H4 (cell line): ENCODE measurements at places on chromosomes 2 and 18. TPM values are rescaled to one million over a fixed set of nuclear protein-coding genes. Genes with fewer than 3 reads are reported as not detected.
A peak's percentile ranks its signal among the peaks of the same experiment; 100 is the strongest.

The ABCG5 gene
- total RNA-seq, result not detected in 2 replicates

The DSG3 gene
- not detected in 2 replicates for total RNA-seq

The TBR1 gene
- 0.02 TPM in 1 of 2 replicates, not detected in the other for total RNA-seq

The GKN1 gene
- not detected in 2 replicates for total RNA-seq

The BBS5 gene
- 1.9 and 2.3 TPM in 2 replicates for total RNA-seq

The AMER3 gene
- not detected in 2 replicates for total RNA-seq

The YIPF4 gene
- 13.5 and 28.0 TPM in 2 replicates for total RNA-seq

The MROH2A gene
- total RNA-seq, result 0.02 TPM in 1 of 2 replicates, not detected in the other

The SP5 gene
- not detected in 2 replicates for total RNA-seq

- no peak for DNase-seq
Observed at GRCh38 chr2:238851761-238852160, 3.9 kb downstream of the TWIST2 start.

- DNase-seq, result no peak
Observed at GRCh38 chr2:112137516-112138158, 548 bp upstream of the FBLN7 start.

DNA sequence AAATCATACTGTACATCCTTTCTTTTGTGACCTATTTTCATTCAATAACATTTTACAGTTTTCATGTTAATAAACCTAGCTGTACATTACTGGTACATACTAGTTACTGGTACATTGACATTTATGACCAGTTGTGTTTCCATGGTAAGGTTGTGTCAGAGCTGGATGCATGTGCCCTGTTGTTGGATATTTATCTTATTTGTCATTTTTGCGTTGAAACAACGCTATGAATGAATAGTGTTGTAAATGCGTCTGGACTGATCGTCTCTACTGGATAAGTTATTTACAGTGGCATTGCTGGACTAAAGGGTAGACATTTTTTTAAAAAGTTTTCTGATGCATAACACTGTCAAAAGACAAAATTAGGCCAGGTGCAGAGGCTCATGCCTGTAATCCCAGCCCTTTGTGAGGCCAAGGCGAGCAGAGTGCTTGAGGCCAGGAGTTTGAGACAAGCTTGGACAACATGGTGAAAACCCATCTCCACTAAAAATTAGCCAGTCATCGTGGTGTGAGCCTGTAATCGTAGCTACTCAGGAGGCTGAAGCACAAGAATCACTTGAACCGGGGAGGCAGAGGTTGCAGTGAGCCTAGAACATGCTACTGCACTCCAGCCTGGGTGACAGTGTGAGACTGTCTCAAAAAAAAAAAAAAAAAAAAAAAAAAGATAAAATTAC is 40.2 kb downstream of the MCFD2 start:
- DNase-seq, result no peak

DNA sequence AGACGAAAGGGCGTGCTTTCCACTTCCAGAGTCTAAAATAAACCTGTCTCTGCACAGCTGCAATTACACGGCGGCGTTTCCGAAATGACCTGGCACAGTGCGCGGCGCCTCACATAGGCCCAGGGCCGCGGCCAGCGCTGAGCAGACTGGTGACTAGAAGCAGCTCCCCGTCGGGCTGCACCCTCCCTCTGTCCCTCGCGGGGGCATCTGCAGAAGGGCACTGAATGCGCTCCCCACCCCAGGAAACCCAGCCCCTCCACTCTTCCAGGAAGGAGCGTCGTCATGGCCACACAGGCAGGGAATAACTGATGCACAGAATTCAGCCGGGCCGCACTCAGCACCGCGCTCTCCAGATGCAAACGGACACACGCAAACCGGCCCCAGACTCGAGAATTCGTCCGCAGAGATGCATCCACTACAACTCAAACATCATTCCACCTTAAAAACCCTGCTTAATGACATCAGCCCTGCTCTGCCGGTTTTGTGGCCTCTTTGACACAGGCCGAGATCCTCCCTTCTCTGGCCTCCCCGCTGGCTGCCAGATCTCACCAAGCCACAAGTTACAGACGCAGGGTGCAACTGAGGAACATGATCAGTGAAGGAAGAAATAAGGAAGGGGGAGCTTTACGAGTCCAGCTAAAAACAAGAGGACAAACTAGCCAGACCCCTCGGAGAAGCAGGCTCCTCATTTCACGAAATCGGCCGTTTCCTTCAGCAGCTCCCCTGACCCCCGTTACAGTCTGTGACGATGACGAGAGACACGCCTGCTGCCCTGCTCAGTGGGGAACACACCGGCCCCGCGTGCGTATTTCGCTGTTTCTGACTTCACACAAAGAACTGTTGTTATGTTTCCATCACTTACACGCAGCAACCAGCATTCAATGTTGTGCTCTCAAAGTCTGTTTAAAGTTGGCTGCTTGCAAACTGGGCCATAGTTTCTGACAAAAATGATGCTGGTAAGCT is 40.2 kb downstream of the MBP start:
- DNase-seq, result no peak

- DNase-seq, result peak; percentile 81
Observed at GRCh38 chr2:7014174-7014640, 97.0 kb downstream of the RNF144A start.

- DNase-seq, result peak; percentile 4
Observed at GRCh38 chr2:178718283-178718682, 88.9 kb downstream of the TTN start.

DNA sequence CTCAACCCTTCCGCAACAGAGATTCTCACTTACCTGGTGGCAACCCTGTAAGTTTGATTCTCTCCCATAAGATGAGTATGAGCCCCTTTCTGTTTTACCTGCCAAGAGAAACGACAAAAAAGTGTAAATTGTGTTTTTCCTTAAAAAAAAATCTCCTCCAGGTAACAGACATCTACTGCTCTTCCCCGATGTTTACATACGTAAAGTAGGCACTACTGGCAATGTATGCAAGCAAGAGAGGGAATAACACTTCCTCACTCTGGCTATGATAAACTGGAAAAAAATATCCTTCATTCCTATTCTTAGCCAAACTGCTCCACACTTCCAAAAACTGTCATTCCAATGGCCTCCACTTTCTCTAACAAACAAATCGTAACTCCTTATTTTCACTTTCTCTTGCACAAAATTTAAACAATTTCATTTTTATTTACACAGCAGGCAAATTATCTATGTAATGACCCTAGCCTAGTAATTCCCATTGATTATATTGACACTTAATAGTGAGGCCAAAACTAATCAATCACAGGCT is 184.5 kb downstream of the TCF4 start:
- DNase-seq, result no peak

GRCh38 chr2:233816771-233817170 is 37.6 kb downstream of the HJURP start:
- DNase-seq, result no peak

- DNase-seq, result no peak
Observed at GRCh38 chr18:7727361-7728076, 160.4 kb downstream of the PTPRM start.

DNA sequence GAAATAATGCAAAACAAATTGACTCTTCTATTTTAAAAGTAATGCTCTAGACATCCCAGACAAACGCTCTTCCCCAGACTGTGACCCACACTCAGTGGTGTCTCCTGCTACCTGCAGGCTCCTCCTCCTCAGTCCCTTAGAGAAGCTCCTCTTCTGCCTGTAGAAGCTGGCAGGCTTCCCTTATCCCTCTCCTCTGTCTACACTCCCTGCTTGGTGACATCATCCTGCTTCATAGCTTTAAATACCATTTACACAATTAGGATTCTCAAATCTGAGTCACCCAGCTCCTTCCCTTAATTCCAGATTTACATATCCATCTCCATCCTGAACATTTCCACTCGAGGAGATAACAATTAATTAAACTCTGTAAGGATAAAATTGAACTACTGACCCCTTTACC is 167.9 kb downstream of the FBXO15 start:
- peak; percentile 8 for DNase-seq

DNA sequence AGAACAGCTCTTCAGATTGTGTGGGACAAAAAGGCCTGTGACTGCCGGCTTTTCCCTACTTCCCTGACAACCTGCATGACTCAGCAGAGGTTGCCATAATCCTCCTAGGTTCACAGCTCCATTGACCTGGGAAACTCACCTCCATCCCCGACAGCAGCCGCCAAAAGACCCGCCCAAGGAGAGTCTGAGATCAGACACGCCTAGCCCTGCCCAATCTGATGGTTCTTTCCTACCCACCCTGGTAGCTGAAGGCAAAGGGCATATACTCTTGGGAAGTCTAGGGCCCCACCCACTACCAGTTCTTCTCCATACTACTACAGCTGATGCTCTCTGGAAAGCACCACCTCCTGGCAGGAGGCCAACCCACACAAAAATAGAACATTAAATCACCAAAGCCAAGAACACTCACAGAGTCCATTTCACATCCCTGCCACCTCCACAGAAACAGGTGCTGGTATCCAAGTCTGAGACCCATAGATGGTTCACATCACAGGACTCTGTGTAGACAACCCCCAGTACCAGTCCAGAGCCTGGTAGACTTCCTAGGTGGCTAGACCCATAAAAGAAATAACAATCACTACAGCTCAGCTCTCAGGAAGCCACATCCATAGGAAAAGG is 140.6 kb downstream of the NETO1 start:
- DNase-seq, result peak; percentile 24

GRCh38 chr2:127776122-127776780 is 34.7 kb downstream of the WDR33 start:
- DNase-seq, result no peak

DNA sequence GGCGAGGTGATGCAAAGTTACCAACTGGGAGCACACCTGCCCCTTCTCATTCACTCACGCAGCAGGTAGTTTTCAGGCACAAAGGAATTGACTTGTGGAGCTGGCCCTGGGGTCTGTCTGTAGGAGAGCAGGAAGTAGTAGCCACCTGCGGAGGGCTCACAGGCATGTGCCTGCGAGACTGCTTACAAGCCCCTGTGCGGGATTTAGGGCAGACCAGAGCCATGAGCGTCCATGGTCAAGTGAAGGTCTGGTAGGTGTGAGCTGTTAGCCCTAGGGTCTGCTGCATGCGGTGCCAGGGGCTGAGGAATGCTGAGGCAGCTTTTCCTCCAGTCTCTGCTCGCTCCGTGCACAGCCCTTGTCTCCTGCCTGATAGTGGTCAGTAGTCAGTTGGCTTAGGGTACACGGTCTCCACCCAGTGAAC is 18.9 kb downstream of the INPP4A start:
- no peak for DNase-seq

GRCh38 chr18:65943268-65943667 is 192.5 kb downstream of the CDH7 start:
- no peak for DNase-seq

- peak; percentile 48 for DNase-seq
Observed at GRCh38 chr2:88874063-88874657, 182.7 kb downstream of the RPIA start.

DNA sequence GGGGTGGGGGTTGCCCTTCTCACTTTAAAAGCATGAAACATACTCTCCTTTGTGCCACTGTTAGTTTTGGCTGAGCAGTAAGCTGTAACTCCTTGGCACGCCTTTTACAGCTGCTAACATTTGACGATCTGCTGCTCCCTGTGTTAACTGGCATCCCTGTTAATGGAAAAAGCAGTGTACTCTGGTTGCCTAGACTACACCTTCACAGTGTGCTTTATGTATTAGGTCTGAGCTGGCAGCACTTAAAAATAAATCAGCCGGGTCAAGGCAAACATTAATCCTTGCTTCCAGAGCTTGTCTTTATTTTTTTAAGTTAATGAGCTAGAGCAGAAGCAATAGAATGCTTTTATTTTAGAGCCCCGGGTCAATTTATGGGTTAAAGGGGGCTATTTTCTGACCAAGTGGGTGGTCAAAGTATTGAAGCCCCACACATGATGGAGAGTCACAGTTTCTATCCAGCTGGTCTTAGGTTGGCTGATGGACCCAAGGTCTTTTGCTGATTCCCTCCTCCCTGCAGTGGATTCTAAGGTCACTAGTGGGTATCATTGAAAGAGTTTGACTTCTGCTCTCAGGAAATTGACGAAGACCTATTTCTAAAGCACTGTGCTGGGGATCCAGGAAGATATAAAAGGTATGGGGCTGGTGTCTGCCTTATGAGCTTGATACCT is 54.5 kb downstream of the CFAP221 start:
- DNase-seq, result no peak

DNA sequence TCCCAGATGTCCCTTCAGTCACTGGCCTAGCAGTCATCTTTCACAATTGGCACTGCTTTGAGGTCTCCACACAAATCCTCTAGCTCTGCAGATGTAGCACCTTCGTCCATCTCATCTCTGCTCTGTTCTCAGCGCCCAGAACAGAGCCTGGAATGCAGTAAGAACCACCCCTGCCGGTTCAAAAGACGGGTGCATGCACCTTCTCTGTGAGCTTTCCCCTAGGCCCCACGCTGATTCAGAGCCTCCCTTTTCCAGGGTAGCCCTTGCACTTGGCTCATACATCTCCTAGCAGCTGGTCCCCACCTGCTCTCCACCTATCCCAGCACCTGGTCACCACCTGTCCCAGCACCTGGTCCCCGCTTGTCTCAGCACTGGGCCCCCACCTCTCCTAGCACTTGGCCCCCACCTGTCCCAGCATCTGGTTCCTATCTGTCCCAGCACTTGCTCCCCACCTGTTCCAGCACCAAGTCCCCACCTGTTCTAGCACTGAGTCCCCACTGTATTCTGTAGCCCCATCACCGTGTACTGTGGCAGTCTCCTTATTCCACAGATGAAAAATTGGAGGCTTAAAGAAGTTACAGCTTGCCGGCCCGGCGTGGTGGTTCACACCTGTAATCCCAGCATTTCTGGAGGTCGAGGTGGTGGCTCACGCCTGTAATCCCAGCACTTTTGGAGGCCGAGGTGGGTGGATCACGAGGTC is 4.7 kb upstream of the KCNF1 start:
- no peak for DNase-seq

DNA sequence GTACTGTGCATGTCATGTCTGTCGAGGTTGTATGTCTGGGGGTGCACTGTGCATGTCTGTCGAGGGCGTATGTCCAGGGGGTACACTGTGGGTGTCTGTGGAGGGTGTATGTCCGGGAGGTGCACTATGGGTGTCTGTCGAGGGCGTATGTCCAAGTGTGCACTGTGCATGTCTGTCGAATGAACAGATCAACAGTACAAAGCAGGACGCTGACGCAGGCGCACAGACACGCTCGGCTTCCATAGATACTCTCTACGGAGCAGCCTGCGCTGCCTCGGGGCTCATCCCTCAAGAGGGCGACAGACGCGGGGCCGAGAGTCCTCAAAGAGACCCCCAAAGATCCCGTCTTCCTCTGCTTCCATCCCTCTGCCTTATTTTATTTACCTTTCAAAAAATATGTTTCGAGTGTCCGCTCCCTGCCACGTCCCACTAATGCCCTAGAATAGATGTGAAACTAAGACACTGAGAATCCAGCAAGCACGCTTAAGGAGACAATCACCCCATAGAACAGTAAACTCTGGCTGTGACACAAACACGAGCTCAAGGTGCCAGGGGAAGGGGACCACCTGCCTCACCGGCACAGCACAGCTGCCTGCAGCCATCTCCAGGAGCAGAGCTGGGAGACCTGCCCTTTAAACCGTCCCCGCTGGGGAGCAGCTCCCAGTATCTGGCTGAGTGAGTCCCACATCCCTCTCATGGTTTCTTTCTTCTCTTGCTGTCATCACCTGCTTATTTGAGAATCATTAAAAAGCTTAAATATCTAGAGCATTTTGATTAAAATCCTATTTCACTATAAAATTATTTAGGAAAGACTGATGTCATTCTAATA is 250.5 kb upstream of the MYT1L start:
- DNase-seq, result no peak

GRCh38 chr2:235595422-235596010 is 101.7 kb downstream of the AGAP1 start:
- peak; percentile 51 for DNase-seq

GRCh38 chr2:84838434-84839145 is 42.3 kb downstream of the TRABD2A start:
- DNase-seq, result no peak
